ENCODE measurements at places on chromosomes 11 and 22.

GRCh38 chr11:113016905-113017304 lies 55.7 kb downstream of the NCAM1 start:
- DNase-seq = no peak

DNA sequence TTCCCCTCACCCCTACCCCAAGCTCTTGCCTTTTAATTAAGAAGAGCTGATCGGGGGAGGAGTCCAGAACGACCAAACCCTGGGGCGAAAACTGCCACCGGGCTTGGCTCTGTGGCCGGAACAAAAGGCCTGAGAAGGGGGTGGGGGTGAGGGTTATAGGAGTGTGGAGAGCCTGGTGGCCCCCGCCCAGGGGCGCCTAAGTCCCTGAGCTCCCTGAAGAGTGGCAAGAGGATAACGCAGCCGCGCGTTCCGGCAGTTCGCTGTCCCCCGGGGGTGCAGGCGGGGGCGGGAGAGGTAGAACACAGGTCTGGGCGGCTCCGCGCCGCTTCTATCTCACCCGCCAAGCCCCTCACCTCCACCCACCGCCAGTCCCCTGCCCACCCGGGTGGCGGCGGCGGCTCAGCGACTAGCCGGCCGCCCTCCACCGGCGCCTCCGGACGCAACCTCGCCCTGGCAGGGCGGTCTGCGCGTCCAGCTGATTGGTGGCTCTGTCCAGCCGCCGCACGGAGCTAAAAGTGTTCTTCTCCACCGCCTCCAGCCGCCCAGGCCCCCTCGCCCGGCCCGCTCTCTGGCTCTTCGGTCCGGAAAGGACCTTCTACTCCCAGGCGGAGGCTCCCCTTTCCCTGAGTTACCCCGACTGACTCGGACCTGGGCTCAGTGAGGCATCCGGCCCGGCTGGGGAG lies 18.7 kb upstream of the BDNF start:
- no peak for DNase-seq

- DNase-seq = peak; percentile 61
These were observed 30.7 kb downstream of the PDE2A start for GRCh38 chr11:72643547-72643946.

GRCh38 chr11:11880179-11880578 lies 38.4 kb downstream of the USP47 start:
- DNase-seq = no peak

DNA sequence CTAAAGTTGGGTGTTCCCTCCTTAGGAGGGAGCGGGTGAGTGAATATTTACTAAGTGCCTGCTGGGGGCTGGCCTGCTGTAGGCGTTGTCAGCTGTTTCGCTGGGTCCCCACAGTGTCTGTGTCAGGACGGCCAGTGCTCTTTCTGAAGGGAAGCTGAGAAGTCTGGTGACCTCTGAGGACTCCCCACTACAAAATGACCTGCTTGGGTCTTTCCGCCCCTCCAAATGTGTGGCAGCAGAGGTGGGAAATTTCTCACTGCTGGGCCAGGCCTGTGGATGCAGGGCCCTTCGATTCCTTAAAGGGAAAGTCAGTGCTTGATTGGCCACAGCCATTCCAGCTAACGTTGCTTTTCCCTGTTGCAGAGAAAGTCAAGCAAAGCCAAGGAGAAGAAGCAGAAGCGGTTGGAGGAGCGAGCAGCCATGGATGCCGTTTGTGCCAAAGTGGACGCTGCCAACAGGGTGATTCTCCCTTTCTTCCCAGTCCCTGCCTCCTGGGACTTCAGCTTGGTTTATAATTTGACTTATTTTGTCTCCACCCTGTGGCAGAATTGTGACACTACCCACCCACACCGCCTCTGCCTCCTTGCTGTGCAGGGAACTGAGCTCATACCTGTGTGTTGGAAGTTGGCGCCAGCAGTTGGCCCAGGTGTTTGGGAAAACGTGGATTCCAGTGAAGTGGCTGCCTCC lies 6.8 kb downstream of the NAA40 start:
- peak; percentile 58 for DNase-seq

- no peak for DNase-seq
These were observed 8.0 kb upstream of the AHNAK start for GRCh38 chr11:62554387-62555167.

DNA sequence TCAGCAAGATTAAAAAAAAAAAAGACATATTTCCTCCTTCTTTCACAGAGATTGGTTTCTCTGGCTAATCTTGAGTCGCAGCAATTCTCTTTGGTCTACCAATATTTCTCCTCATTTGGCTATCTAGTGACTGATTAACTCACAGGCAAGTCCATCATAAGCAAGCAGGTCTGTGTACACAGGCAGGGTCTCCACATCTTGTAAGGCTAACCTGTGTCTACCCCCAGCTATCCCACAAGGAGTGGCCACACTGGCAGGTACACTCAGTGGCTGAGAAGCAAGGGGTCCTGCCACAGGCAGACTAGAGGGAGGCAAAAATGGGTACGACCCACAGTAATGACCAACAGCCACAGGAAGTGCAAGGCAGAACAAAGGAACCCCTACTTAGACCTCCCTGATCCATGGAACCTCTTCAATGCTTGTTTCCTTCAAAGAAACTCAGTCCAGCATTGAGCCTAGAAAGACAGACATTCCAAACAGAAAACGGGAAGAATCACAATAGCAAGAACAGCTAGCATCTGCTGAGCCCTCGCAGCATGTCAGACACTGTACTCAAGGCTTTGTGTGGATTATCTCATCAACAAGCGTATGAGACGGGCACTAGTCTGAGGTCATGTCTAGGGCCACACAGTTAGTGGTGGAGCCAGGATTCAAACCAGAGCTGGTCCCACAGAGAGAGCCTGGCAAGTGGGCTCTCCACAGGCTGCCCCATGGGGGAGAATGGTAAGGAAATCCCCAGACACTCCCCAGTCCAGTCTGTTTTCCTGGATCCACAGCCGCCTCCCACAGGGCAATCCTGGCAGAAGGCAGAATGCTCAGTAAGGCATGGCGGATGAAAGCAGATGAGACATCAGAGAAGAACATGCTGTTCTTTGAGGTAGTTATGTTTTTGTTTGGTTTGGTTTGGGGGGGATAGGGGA lies 34.3 kb downstream of the PLEKHA7 start:
- DNase-seq = peak; percentile 40

DNA sequence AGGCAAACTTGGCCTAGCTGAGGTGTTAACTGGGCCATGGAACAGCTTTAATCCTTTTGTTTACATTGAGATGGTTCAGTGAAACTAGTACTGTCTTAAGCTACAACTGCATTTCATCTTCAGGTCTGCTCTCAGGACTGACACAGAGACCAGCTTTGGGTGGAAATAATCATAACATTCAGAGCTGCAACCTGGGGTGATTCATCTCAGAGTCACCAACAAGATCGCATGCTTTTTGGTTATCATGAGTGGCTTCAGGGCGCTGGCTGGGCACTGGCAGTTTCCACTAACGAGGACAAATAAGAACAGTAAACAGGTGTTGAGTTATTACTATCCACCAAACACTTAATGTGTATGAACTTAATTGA lies 60.9 kb upstream of the PAX6 start:
- DNase-seq = no peak

DNA sequence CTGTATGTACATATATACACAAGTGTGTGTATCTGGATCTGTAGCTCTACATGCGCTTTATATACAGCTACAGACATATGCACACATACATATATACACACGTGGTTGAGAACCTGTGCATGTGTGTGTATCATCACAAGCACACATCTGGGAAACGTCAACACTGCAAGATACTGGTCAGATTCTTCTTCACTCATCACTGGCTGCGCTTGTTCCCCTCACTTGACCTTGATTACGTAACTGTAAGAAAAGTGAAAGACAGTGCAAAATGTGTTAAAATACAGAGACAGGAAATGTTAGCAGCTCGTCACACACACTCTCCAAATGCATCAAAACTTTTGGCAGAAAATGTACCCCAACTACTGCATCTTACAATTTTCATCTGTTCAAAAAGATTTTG lies 51.9 kb upstream of the MN1 start:
- DNase-seq = no peak

- no peak for DNase-seq
These were observed 56.0 kb downstream of the ZBTB16 start for GRCh38 chr11:114115451-114115928.

DNA sequence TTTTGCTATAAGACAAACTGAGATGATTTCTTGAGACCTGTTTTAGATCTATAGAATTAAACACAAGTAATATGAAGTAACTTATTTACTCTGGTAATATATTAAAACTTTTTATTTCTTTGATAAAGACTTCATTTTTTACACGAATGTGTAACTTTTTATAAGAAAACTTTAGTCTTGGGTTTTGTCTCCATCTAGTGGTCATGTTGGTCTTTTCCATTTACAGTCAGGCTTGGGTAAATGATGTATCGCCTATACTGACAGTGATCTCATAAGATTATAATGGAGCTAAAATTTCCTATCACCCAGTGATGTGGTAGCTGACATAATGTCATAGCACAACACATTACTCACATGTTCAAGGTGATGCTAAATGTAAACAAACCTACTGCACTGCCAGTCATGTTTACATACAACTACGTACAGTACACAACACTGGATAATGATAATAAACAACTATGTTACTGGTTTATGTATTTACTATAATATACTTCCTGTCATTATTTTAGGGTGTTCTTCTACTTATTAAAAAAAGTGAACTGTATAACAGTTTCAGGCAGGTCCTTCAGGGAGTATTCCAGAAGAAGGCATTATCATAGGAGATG lies 7.5 kb upstream of the C11orf97 start:
- DNase-seq = peak; percentile 32

- DNase-seq = no peak
These were observed 26.2 kb downstream of the SPATA19 start for GRCh38 chr11:133819114-133819513.

- DNase-seq = peak; percentile 83
These were observed 29.5 kb upstream of the CCDC34 start for GRCh38 chr11:27392278-27393114.

- DNase-seq = peak; percentile 84
These were observed 113.6 kb downstream of the MICAL3 start for GRCh38 chr22:17910561-17911311.

GRCh38 chr11:19887842-19888241 lies 175.2 kb downstream of the NAV2 start:
- no peak for DNase-seq
